ENCODE measurements at places on chromosomes 4 and X.
A peak's percentile ranks its signal among the peaks of the same experiment; 100 is the strongest.

GRCh38 chr4:7674706-7675105 is 240.0 kb upstream of the PSAPL1 start:
- no peak for DNase-seq

- peak; percentile 51 for DNase-seq
These were observed 181.1 kb downstream of the LARP7 start for GRCh38 chr4:112817933-112818593.

- DNase-seq = peak; percentile 8
These were observed 1847.0 kb upstream of the PCDH10 start for GRCh38 chr4:131302108-131302507.

- DNase-seq = no peak
These were observed 107.3 kb downstream of the AMMECR1 start for GRCh38 chrX:110210417-110211139.

DNA sequence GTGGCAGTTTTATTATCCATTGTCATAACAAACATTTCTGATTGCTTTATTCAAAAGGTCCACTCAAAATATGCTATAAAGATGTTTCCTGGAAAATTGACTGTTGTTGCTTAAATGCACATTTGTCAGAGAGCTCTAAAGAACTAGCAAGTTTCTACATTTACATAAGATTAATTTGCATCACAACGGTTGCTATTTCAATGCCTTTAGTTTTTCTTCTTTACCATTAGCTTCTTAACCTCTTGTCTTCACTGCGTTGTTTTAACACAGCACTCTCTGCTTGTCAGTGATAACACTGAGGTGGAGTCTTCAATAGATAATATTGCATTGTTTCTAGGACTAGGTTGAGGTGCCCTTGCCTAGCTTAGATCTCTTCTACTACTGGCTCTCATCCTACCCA is 76.7 kb upstream of the GALNT7 start:
- DNase-seq = no peak

GRCh38 chr4:150206265-150206664 is 128.0 kb downstream of the DCLK2 start:
- no peak for DNase-seq

GRCh38 chr4:80009806-80010205 is 63.2 kb downstream of the ANTXR2 start:
- no peak for DNase-seq

- no peak for DNase-seq
These were observed 490.6 kb downstream of the INPP4B start for GRCh38 chr4:142355421-142355930.

GRCh38 chr4:182555997-182556418 is 312.8 kb downstream of the TENM3 start:
- DNase-seq = no peak

- no peak for DNase-seq
These were observed 9.7 kb upstream of the ACSL4 start for GRCh38 chrX:109742722-109743121.

GRCh38 chr4:156576946-156577345 is 394.7 kb downstream of the PDGFC start:
- DNase-seq = no peak

GRCh38 chr4:135538698-135539097 is 1337.1 kb upstream of the PABPC4L start:
- DNase-seq = no peak

DNA sequence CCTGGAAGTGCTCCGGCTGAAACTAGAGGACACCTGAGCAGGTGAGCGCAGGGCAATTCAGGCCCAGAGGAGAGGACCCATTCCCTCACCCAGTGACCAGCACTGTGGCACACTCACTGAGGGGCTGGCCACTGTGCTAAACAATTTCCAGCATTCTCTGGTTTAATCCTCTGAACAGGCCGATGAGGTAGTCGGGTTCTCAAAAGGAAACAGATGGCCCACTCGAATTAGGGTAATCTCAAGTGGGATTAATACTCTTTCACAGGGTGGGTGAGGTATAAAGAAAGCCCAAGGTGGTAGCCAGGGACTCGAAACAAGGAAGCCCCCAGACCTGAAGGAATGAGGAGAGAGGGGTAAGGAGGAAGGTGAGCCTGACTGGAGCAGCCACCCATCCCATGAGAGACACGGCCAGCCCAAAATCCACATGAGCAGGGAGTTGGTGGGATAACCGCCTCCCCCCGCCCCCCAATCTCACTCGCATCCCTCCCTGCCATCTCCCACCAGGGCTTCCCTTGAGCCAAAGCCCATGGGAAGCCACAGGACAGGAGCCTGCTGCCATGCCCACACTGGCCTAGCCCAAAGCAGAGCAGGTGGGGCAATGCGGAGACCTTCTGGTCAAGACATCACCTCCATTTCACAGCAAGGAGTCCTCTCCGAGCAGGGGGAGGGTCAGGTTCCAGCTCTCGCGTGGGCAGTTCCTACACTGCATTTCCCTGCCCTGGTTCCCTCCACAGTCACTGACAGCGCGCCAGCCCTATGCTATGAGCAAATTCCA is 55.0 kb downstream of the SH3KBP1 start:
- no peak for DNase-seq

DNA sequence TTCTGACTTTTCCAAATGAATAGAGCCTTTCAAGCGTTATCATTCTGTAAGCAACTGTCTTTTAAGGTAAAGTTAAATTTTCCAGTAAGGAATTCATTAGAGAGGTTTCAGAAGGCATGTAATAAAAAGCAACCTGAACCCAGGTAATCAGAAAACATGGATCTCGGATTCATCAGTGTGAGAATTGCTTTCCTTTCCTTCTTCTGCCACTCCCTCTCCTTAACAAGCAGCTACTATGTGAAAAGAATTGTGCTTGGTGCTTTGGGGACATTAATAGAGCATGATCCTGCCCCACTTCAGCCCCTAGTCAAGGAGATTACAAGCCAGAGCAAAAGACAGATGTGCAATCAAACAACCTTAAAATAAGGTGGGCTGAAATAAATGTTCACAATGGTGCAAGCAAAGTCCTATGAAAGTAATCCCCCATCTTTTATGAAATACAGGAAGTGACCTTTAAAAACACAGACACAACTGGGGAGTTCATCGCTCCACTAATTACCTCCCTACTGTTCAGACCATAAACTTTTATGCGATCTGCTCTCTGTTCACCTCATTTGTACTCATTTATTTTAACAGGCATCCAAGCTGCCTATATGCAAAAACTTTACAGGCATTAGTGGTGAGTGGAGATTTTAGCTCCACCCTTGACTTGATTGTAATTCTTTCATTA is 122.9 kb upstream of the RASGEF1B start:
- DNase-seq = no peak

DNA sequence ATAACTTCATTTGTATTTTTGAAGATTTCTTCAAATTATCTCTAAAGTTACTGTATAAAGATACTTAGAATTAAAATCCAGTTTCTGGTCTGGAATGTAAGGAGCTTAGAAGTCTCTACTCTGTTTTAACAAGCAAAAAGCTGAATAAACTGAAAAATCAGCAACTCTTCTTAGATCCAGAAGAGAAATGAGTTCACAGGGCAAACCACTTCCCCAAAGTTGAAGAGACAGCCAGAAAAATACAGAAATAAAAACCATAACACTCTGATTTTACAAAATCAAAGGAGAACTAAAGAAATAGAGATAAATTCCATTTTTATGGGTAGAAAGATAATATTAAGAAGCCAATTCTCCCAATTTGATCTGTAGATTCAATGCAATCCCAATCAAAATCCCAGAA is 1166.8 kb downstream of the ADGRL3 start:
- no peak for DNase-seq

DNA sequence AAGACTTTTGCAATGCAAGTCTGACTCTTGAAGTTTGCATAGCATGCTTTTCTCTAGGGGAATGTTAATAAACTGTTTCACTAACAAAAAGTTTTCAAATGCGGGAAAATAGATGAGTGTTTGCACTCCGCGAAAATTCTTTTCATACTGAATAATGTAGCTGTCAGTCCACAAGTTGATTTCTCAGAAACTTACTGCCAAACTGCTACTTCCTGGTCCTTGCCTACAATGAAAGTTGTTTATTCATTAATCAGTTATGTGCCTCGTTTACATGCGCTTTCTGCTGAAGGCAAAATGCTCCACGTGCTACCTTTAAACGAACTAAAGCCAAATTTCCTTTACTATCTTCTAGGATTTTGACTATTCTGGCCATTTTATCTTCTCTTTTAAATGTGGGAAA is 166.2 kb downstream of the MAGEB17 start:
- DNase-seq = no peak

DNA sequence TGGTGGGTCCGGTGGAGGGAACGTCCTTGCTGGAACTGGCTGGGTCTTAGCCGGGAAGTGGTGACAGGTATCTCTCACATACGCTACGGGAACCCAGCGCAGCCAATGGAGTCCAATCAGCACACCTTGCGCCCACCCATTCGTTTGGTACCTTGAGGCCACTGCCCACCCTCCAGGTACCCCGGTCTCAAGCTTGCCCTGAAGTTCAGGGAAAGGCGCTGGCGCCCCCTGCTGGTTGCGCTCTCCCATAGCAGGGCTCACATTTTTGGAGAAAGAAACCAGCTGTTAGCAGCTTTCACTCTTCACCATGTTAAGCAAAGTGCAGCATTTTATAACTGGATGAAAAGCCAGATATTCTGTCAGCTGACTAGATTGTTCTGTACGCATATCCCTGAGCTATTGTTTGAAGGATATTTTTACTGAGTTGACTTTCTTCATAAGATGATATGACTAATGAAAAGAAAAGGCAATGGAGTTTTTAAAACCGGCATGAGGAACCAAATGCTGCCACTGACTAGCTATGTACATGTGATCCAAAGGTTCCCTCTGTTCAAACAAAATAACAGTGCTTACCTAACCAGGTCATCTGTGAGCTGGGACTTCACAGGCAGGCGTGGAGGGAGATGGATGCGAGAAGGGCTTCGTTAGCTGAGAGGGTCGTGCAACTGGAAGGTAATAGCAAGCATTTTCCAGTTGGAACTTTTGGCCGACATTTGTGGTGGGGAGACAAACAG is 43.7 kb downstream of the OTOP1 start:
- DNase-seq = no peak

- no peak for DNase-seq
These were observed 161.5 kb upstream of the SFRP2 start for GRCh38 chr4:153950100-153950979.

GRCh38 chr4:164484551-164484950 is 269.4 kb upstream of the SMIM31 start:
- DNase-seq = no peak

- DNase-seq = no peak
These were observed 19.5 kb downstream of the EPGN start for GRCh38 chr4:74327762-74328161.

DNA sequence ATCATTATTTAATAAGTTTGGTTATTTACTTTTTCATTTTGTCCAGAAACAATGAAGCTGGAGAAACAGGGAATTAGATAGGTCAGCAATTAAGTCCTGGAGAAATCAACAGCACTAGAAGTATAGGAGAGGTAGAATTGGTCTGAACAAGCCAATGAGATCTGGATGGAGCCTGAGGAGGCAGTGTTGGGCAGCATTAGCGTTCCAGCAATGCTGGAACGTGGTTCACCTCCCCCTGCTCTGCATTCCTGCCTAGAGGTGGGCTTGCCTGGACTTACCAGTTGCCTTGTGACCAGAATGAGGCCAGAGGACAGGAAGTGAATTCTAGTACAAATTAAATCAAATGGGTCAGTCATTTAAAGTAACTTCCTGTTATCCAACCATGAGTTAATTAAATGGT is 4.6 kb downstream of the RASSF6 start:
- no peak for DNase-seq

- DNase-seq = no peak
These were observed 55.3 kb downstream of the RAPGEF2 start for GRCh38 chr4:159158083-159158617.

DNA sequence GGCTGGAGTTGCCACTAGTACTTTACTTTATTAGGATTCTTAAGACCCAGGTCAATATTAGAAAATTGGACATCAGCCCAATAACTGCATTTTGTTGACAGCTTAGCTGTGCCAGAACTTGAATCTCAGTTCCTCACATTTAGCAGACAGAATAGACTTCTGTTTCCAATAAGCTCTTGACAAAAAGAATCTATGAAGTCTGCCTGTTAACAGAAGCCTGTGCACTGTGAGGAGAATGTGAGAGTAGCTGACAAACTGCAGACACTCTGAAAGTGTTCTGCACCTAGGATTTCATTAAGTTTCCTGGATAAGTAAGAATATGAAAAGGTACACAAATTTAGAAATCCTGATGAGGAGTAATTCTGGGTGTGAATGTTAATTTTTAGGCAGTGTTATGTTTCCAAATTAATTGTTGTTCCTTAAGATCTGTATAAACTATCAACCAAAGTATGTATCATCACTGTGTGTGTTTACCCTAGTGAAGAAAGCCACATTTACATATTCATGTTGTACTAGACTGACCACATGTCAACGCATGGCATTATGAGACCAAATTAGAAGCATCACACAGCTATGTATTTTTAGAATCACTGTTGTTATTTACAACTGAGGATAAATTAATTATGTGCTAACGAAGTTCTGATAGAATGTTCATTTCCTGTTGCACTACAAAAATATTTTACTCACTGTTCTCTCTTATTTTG is 756.4 kb upstream of the IGFBP7 start:
- no peak for DNase-seq

DNA sequence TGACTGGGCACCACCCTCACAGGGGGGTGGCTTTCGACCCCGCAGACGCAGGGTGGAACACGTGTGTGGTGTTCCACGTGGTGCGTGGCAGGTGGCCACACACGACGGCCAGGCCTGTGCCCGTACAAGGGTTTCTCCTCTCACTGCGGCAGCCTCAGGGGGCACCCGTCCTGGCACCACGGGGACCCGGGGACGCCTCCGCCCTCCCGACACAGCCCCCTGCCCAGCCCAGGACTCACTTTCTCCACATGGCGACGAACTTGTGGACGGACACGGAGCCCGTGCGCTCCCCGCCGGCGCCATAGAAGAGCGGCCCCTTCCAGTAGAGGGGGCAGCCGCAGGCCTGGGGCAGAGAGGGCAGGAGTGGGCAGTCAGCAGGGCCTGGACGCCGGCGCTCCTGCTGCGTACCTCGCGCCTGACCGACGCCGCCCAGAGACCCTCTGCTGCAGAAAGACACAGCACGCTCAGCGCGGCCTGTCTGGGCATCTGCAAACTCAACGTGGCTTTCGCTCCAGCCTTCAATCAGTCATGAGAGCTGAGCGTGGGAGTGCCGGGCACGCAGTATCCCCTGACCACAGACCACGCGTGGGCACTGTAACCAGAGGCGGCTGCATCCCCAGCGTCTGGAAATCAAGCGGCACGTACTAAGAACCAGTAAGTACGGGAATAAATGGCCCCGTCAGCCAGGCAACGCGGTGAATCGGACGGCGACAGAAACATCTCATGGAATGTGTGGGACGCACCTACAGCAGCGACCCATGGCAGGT is 28.9 kb upstream of the GTPBP6 start:
- DNase-seq = no peak

DNA sequence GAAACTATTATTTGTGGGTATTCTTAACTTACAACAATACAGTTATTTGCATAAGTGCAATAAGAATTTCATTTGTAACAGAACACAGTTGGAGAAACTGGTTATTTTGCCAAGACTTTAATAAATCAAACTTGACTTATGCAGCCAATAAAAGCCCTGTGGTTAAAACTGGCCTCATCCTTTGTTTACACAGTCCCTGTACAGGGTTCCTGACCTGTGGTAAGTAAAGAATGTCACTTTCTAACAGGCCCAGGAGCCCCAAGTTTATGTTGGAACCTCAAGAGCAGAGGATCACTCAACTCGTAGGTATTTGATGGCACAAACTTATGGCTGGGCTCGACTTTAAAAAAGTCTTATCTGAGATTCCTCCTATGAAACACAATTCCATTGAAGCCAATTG is 88.6 kb upstream of the PTCHD1 start:
- no peak for DNase-seq

- no peak for DNase-seq
These were observed 32.1 kb downstream of the RAP1GDS1 start for GRCh38 chr4:98293104-98293887.

GRCh38 chrX:65706041-65706828 is 38.8 kb downstream of the MSN start:
- DNase-seq = no peak
